Posterior vena cava (tissue), 2 donors: ENCODE measurements at places on chromosomes 6 and 20.

DNA sequence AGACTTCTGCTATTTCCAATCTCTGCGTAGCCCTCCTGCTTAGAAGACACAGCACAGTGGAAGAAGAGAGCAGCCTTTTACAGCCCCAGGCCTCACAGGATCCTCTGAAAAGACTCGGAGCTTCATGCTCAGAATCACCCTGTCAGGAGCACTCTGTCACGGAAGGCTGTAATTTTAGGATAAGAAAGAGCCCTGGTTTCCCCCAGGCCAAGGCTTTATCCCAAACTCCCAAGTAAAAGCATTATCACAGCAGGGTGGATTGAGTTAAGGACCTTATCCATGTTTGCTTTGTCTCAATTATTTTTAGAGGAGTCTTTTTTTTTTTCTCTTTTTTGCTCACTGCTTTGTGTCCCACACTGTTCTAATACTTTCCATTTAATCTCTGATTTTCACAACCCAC, 39.2 kb downstream of the ANKS1A start:
- DNase-seq: no peak

GRCh38 chr20:11454966-11455799, 462.5 kb upstream of the BTBD3 start:
- no peak for DNase-seq

DNA sequence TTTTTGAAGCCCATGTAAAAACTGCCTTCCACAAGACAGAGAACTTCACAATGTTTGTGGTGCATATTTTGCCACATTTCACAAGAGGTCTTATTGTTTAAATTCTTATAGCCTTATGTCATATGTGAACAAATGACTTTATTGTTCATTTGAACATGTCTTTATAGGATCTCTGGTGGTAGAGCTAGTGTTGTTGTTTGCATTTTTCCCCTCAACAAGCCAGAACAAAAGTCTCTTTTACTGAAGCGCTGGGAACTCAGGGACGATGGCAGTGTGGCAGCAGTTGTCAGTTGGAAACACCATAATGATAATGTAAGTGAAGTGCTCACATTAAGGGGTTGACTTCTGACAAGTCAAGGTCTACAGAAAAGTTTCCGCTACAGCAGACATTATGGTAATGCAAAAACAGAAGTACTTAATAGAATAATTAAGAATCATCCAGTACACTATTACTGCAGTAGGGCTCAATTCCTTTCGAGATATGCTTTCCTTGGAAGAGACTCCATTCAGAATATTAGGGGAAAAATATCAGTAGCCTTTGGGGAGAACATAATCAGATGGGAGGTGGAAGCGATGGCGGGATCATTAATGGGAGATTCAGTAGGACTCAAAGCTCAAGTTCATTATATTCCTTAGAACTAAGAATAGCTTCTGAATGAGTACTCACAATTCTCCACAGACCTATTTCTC, 180.0 kb downstream of the GJA10 start:
- no peak for DNase-seq

DNA sequence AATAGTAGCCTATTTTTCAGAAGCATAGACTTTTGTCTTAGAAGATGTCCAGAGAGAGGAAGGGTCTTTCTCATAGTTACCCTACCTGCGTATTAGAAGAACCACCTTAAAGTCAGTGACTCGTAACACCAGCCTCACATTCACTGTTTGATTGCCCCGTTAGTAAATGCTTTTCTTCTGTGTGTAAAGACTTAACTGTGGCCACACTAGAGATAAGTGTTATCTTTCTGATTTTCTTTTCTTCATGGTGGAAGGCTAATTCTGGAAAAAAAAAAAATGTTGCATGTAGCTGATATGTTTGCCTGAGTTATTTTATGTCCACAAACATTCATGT, 83.9 kb downstream of the SAMD3 start:
- DNase-seq: no peak

GRCh38 chr6:130752267-130752666, 74.9 kb upstream of the SMLR1 start:
- DNase-seq: no peak

DNA sequence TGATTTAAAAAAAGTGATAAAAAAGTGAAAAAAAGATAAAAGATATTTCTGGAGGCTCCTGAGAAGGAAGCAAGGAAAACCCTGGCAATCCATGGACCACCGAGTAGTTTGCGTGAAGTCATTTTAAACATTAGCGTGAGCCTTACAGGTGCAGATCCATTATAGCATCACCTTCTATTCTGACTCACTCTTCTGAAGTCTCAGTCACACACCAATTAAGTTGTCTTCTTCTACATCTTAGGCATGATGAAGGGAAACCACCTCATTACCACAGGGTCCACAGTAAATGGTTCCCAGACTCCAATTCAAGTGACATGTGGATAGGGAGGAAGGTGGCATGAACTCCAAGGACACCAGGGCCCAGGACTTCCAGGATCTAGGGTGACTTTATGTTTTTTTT, 99.1 kb downstream of the GJA10 start:
- no peak for DNase-seq

DNA sequence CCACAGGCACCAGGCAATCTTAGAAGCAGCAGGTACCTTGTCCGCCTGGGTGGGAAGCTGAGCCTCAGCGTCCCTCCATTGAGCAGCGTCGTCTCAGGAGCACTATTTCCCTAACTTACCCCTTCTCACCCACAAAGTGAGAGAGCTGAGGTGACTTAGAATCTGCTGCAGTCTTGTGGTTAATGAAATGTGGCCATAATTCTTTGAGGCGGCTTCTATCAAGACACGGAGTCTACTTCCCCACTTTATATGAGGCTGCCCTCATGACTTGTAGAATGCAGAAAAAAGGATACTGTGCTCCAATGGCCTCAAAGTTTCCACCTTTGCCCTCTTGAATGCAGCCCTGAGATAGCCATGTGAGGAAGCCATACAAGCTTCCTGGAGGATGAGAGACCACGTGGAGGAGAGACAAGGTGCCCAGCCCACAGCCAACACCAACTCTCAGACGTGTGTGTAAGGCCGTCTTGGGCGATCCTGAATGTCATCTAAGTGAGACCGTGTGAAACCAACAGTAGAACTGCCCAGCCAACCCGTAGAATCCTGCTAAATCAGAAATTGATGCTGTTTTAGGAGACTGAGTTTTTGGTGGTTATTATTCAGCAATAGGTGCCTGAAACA, 9.1 kb upstream of the TAGAP start:
- DNase-seq: no peak

- no peak for DNase-seq
Observed at GRCh38 chr6:61887423-61887822, 398.6 kb downstream of the KHDRBS2 start.

- no peak for DNase-seq
Observed at GRCh38 chr20:51756653-51757052, 11.5 kb downstream of the ATP9A start.

DNA sequence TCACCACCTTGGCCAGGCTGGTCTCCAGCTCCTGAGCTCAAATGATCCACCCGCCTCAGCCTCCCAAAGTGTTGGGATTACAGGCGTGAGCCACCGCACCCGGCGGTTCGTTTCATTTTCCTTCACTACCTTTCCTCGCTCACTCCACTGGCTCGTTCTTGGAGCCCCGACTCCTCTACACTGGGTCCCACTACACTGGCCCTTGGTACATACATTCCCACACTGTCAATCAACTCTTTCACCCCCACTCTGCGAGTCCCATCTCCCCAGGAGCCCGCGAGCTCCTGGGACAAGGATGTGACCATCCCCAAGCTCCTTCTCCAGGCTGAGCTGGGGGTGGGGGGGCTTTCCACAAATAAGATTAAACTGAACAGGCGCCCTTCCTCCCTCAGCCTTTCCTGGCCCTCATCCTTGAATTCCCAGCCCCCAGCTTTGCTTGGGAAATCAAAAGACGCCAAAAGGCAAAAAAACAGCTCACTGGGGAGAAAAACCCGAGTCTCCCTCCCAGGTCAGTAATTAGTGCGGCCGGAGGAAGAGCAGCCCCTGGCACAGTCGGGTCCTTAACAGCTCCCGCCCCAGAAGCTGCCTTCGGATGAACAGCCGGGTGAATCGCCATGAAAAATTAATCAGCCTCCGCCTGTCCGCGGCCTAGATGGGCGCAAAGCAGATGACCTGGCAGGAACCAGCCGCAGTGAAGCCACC, 42.8 kb upstream of the LY86 start:
- DNase-seq: no peak

GRCh38 chr6:118505656-118506055, 42.4 kb upstream of the PLN start:
- DNase-seq: no peak

GRCh38 chr6:14436592-14437132, 319.1 kb downstream of the CD83 start:
- no peak for DNase-seq
